GM23338 (cell line): ENCODE measurements at places on chromosomes 1 and 21. TPM values are rescaled to one million over a fixed set of nuclear protein-coding genes. Genes with fewer than 3 reads are reported as not detected.

ANKRD34A gene
- total RNA-seq: 0.35 and 2.2 TPM in 2 replicates

DNA sequence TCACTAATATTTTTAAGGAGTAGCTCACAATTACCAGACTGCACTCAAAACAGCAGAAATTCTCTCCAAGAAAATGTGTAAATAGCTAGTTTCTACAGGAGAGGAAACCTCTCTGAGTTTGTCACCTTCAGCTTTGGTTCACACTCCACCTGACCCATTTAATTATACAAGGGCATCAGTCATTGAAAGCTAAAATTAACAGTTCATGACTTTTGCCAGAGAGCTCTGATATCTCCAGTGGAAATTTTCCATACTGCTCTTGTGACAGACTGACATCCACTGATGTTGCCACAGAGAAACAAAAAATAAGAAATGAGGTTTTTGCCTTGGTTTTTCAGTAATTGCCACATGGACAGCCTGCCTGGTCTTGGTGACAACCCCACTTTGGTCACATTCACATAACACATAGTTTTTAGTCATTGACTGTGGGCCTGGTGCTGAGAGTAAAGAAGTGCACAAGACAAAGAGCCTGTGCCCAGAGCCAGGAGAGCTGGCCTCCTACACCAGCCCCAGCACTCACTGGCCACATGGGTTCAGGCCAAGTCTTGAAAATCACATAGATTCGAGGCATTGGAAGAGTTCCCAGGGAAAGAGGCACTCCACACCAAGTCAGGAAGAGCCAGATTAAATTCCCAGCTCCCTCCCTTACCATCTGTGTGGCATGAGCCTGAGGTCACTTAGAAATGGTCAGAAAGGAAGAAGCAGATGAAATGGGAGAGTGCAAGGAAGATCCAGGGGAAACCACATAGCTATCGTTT is 13.8 kb upstream of the SIM2 start:
- DNase-seq: no peak

DNA sequence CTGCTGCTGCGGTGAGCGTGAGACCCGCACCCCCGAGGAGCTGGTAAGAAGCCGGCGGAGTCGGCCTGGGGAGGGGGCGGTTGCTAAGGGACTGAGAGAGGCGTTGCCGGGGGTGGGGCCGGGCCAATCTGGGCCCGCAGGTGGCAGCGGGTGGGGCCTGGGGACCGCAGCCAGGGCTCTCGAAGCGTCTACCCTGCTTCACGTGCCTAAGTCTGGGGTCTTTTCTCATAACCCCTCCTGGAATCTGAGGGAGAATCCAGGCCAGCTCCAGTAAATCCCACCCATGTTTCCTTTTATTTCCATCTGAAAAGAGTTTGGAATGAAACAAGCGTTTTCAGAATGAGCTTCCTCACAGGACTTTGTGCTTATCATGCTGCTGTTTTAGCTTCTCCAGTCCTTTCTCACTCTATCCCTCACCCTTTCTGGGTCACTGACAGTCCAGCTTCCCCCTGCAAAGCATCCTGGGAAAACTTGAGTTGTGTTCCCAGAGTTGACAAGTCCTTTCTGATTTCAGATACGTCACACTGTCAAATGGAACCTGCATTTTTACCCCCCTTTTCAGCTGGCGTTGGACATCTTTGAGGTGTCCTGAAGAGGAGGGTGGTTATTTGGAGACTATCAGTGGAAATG is 431 bp downstream of the CLCN6 start:
- no peak for DNase-seq

GRCh38 chr1:25871086-25871703 is 4.3 kb downstream of the PAQR7 start:
- peak; percentile 21 for DNase-seq

- no peak for DNase-seq
These were observed 172.9 kb upstream of the RUNX1 start for GRCh38 chr21:35222021-35222420.

DNA sequence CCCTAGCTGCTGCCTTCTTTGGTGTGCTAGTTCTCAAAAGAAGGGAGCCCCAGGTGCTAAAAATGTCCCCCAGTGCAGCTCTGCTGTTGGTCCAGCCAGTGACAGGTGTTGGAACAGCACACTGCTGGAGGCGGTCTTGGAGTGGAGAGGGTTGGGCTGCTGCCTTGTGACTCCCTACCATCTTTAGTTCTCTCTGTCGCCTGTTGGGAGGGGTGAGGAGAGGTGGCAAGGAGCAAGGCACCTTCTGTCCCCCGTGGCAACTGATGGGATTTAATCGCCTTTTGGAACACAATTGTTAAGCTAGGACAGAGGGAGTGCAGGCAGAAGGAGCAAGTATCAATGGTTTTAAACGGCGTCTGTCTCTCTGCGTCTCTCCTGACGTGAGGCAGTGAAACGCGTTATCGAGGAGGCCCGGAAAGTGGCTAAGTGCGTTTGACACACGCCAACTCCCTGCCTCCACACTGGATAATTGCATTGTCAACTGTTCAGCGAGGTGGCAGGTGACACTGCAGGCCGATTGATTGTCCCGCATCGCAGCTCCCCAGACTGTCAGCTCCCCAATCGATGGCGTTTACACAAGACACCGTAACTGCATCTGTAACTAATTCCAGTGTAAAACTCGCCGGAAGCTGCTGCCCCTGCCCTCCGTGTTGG is 34.0 kb downstream of the TMEM53 start:
- DNase-seq: peak; percentile 27

DNA sequence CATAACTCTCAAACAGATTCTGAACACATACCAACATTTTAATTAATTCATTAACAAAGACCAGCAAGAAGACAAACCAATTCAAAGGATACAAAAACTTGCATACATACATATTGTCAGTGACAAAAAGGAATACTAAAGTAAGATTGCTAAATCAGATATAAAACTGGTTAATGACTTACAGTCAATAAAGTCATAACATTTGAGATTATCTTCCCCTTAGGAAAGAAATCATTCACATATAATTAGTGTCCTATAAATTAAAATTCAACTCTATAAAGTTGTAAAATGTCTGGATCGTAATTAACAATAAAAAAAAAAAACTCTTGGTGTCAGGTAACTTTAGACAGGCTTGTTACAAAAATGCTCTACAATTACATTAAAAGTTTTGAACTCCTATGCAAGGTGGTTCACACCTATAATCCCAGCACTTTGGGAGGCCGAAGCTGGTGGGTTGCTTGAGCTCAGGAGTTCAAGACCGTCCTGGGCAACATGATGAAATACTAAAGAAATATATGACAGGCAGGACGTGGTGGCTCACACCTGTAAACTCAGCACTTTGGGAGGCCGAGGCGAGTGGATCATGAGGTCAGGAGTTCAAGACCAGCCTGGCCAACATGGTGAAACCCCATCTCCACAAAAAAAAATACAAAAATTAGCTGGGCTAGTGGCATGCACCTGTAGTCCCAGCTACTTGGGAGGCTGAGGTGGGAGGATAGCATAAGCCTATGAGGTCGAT is 17.7 kb upstream of the RAB3B start:
- no peak for DNase-seq

DNA sequence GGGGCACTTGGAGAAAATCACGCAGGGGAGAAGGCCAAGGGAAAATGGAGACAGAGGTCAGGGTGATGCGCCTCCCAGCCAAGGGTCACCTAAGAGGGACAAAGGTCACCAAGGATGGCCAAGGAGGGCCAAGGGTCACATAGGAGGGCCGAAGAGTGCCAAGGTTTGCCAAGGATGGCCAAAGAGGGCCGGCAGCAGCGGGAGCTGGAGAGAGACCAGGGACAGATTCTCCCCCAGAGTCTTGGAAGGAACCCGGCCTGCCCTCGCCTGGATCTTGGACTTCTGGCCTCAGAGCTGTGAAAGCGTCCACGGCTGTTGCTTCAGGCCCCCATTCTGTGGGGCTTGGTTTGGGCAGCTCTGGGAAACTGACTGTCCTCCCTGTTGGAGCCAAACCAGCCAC is 25.6 kb upstream of the ARHGEF16 start:
- no peak for DNase-seq

DNA sequence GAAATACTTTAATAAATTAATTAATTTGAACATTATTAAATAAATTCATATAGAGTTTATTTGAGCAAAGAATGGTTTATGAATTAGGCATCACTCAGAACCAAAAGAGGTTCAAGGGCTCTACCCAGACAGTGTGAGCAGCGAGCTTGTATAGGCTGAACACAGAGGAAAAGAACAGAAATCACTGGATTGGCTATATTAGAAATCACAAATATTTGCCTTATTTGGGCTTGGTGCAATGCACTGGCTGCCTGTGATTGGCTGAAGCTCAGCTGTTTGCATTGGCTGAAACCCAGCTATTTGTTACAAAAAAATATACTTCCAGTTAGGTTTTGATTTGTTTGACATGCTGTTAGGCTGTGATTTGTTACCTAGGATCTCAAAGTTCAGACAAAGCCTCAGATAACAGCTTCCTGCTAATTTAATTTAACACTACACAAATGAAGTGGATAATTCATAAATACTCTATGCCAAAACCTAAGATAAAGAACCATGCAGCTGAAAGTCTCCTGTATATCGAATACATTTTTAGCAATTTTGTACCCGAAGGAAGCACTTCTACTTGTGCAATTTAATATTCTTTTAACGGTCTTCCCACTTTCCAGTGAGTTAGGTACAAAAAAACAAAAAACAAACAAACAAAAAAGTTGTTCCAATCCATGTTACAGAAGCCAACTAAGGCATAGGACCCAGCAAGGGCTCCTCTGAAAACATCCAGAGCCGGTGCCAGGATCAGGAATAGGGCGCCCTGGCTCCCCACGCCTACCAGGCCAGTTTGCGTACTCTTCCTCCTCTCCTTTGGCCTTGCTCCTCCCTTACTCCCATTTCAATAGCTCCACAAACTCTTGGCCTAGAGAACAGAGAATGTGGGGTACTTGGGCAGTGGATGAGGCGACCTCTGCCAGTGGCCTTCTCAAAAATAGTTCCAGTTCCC is 179.1 kb downstream of the DUSP10 start:
- no peak for DNase-seq
